ENCODE measurements at places on chromosomes 2 and 18. TPM values are rescaled to one million over a fixed set of nuclear protein-coding genes. Genes with fewer than 3 reads are reported as not detected.

- no peak for DNase-seq
These were observed 116.5 kb upstream of the OTOS start for GRCh38 chr2:240256704-240257637.

GRCh38 chr2:43059183-43059897, 167.1 kb downstream of the ZFP36L2 start:
- DNase-seq: peak; percentile 83

PMS1 gene
- 11.1 TPM for total RNA-seq

GRCh38 chr2:24893934-24894333, 26.1 kb downstream of the ADCY3 start:
- no peak for DNase-seq

AOX1 gene
- 1.5 TPM for total RNA-seq

- no peak for DNase-seq
These were observed 252.9 kb downstream of the PRKCE start for GRCh38 chr2:45904267-45904945.

DNA sequence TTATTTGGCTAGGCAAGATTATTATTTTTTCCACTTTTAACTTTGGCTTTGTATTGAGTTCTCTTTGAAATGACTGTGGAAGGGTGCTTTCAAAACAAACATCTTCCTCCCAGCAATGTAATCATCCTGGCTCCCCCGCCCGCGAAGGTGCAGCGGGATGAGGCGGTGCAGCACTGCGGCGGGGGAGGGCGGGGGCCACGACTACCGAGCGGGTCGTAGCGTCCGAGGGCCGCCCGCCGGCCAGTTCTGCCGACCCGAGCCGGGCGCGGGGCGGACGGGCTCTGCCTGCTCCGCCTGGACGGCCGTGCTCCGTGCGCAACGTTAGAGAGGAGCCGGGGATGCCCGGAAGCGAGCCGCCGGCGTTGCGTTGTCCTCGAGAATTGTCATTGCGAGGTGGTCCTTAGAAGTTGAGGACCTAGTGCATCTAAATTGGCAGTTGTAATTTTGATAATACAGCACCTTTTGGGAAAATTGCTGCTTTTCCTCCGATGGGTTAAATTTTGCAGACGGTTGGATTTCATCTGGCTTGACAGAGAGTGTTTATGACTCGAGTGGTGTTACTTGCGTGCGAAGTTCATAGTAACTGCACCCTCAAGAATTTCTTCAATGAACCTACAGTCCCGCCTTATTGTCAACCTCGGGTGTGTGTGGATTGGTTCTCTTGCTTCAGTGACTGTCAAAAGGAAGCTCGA, 1.1 kb downstream of the EPC2 start:
- peak; percentile 78 for DNase-seq

DNA sequence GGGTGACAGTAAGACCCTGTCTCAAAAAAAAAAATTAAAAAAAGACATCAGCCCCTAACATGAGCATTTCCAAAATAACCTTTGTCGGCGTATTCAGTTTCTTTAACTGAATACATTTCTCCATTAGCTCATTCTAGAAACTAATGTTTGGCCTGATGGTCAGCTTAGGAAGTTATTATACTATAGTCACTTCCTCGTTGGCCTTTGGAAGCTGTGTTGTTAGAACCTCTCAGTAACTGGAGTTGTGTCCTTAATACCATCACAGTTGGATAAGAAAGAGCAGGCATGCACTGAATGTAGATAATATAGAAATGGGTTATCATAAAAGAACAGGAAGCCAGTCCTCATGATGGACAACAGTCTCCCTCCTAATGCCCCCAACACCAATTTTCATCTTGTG, 112.8 kb downstream of the ANTXR1 start:
- no peak for DNase-seq

All from cardiac septum (tissue), 1 donor.